Fibroblast of skin of back (primary cell): ENCODE measurements at places on chromosomes 1 and 21.
A peak's percentile ranks its signal among the peaks of the same experiment; 100 is the strongest.

DNA sequence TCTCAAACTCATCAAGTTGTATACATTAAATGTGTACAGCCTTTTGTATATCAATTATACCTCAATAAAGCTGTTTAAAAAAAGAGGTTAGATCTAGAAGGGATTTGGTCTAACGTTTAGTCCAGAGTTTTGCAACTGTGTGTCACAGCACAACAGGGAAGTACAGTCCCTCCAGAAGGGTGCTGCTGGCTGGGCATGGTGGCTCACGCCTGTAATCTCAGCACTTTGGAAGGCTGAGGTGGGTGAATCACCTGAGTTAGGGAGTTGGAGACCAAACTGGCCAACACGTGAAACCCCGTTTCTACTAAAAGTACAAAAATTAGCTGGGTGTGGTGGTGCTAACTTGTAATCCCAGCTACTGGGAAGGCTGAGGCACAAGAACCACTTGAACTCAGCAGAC lies 78.3 kb upstream of the HAO2 start:
- no peak for DNase-seq

- DNase-seq: peak; percentile 13
Measured at GRCh38 chr21:32994305-32994704, 31.4 kb upstream of the OLIG2 start.

DNA sequence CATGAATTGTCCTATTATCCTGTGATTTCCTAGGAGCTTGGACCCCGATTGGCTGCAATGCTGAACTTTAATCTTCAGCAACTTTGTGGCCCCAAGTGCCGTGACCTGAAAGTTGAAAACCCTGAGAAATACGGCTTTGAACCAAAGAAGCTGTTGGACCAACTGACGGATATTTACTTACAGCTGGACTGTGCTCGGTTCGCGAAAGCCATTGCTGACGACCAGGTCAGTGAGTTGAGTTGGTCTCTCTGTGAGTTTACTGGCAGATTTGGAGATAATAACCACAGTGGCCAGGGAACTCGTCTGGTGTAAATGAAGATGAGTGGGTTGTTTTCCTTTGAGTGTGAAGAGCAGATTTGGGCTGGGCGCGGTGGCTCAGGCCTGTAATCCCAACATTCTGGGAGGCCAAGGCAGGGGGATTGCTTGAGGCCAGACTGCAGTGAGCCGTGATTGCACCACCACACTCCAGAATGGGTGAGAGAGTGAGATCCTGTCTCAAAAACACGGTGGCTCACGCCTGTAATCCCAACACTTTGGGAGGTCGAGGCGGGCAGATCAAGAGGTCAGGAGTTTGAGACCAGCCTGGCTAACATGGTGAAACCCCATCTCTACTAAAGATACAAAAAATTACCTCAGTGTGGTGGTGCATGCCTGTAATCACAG lies 39.1 kb upstream of the KIF1B start:
- no peak for DNase-seq

- no peak for DNase-seq
Measured at GRCh38 chr1:11668516-11668915, 4.5 kb downstream of the FBXO6 start.

GRCh38 chr1:59026472-59026948 lies 242.7 kb upstream of the JUN start:
- peak; percentile 73 for DNase-seq

GRCh38 chr21:38837806-38838461 lies 32.2 kb downstream of the ETS2 start:
- no peak for DNase-seq

DNA sequence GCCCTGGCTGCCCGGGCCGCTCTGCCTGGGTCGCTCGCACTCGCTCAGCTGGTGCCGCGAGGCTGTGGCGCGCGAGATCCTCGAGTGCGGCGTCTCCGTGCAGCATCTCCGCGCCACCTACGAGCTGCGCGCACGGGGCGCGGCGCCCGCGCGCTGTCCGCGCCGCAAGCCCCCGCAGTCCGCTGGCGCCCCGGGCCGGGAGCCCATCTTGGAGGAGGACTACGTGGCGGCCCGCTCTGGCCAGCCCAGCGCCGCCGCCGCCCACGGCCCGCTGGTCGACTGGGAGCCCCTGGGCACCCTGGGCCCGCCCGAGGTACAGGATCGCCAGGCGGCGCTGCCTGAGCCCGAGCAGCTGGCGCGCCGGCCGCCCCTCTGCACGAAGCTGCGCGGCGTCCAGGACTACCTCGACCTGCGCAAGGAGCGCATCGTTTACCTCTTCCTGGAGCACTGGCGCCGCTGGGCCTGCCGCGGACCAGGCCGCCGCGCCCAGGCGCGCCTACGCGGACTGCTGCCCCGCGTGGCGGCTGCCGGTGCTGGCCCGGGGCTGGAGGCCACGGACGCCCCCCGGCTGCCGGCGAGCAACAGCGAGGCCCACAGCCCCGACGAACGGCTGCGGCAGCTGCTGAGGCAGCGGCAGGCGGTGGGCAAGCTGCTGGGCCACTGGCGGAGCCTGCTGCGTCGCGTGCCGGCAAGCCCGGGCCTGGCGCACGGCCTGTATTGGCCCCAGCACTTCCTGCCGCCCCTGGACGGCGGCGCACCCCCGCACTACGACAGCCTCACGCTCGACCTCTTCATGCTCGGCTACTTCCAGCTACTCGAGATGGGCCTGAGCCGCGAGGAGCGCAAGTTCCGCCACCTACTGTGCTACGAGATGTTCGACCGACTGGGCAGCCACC lies 10.9 kb downstream of the TNFRSF25 start:
- no peak for DNase-seq

DNA sequence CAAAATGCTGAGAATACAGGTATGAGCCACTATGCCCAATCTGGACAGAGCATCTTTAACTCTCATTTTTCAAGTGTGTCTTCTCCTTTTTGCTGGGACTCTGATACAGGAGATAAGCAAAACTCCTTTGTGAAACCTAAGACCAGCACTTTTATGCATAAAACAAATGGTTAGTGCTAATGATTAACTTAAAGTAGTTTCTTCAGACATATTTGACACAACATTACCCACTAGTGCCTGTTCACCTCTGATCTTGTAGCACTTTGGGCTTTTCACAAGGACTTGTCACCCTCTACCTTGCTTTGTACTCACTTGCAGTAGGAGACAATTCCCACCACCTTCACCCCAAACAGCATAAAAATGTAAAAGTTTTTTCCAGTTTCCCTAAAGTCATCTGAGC lies 216.3 kb downstream of the RGS7 start:
- no peak for DNase-seq

DNA sequence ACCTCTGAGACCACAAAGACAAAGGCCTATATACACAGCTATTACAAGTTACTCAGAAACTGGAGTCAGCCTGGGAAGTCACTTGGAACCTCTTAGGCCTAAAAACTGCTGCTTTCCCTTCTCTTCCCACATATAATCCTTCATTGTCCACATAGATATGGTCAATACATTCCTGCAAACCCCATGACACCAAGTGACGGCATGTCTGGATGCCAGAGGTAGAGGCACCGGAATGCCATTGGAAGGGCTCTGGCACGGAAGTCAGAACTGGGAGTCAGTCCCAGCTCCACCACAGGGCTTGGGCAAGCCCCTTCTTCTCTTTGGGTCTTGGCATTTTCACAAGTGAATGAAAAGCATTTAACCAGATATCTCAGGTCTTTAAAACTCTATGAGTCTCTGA lies 204.7 kb downstream of the MATN1 start:
- DNase-seq: peak; percentile 50

DNA sequence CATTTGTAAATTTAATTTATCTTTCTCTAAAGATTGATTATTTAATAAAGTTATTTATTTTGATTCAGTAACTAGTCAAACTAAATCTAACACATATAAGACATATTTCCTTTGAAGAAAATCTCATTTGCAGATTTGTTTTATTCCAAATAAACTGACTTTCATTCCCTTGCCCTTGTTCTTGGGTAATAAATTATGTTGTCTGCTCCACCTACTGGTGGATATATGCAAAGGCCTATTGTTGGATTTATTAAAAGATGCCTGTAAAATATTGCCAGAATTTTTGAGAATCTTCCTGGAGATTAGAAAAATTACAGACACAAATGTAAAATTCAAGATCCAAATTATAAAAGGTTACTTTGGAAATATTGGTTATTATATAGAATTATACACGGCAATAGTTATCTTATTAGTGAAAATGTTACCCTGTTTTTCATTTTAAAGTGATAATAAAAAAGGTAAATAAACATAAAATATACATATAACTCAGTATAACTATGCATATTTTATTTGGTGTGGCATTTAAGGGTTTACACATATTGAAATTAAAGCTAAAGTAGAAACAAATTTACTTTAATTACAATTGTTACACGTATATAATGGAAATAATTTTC lies 116.1 kb downstream of the SPATA17 start:
- DNase-seq: peak; percentile 33

DNA sequence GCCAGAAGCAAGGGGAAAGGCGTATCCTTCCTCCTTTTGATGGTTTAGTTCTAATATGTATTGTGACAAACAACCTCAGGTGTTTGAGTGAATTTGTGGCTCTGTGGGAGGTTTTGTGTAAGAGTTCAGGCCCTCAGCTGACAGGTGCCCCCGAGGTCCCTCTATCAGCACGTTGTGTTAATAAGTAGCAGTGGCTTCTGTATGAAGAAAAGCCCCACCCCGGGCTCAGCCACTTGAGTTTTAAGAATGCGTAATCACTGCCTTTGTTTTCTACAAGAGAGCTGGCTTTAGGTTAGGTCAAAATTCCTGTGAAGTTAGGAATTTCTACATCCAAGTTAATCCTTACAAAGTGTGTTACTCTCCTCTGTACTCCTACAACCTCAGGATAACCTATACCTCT lies 92.4 kb upstream of the PGBD5 start:
- no peak for DNase-seq

DNA sequence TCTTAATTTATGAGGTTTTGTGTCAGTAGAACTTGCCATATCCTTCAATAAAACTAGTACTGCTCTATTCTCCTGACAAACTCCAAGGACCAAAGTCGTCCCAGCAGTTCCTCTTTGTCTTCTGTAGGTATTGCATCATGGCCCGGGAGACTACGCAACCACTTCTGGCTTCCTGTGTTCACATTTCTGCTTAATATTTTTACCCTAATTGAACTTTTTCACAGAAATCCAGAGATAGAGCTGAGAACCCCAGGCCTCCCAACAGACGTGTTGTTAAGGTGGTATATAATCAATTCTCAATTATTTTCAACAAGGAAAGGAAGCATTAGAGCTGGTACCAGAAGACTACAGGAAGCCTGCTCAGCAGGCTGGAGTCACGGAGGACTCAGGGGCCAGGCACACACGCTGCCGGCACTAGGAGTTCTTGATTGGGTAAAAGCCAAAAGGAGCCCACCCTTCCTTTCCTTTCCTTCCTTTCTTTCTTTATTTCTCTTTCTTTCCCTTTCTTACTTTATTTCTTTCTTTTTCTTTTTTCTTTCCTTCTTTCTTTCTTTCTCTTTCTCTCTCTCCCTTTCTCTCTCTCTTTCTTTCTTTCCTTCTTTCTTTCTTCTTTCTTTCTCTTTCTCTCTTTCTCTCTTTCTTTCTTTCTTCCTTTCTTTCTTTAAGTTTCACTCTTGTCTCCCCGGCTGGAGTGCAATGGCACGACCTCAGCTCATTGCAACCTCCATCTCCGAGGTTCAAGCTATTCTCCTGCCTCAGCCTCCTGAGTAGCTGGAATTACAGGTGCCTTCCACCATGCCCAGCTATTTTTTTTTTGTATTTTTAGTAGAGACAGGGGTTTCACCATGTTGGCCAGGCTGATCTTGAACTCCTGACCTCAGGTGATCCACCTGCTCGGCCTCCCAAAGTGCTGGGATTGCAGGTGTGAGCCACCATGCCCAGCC lies 173.7 kb downstream of the ZBTB18 start:
- no peak for DNase-seq

DNA sequence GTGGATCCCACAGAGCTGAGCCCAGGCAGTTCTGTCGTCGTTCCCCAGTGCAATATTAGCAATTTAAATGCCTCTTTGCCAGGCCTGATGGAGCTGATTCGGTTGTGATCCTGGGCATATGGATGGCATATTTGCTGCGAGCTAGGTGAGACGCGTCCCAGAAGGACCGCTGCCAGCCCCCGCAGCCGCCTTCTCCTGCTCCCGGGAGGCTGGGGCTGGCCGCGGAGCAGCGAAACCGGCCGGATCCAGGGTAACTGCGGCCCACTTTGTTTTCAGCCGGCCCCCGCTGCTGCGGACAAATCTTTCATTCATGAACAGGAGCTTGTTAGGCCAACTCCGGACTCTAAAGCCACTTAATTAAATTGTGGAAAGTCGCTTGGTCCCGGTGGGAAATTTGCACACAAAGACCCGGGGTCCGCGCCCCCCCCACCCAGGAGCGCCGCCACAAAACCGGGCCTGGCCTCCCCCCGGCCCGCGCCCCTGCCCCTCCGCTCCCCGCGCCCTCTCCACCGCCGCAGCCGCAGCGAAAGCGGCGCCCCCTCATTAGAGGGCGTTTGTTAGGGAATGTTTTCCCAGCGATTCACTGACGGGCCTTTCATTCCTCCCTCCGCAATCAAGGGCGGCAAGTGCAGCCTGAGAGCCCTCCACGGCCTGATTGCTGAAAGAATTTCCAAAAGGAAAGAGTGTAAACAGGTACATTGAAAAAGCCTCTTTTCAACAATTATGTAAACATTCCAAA lies 383.3 kb downstream of the RRAGC start:
- DNase-seq: no peak

- no peak for DNase-seq
Measured at GRCh38 chr1:103110701-103111100, 2.4 kb upstream of the COL11A1 start.

DNA sequence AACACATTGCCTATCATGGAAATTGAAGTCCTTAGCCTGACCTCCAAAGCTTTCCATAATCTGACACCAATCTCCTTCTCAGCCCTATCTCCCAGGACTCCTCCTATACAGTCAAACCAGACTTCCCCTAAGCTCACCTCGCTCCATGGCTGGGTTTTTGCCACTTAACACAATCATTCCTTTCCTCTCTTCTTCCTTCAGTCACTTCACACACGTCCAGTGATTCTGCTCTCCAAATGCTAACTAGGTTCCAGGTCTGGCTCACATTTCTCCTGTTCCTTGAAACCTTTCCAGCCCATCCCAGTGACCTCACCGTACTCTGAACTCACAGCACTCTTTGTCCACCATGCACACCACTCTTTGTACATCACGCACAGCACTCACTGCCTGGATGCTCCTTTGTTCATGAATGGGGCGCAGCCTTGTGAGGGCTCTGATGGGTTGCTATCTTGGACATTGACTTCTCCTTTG lies 98.4 kb downstream of the GLUL start:
- DNase-seq: no peak

DNA sequence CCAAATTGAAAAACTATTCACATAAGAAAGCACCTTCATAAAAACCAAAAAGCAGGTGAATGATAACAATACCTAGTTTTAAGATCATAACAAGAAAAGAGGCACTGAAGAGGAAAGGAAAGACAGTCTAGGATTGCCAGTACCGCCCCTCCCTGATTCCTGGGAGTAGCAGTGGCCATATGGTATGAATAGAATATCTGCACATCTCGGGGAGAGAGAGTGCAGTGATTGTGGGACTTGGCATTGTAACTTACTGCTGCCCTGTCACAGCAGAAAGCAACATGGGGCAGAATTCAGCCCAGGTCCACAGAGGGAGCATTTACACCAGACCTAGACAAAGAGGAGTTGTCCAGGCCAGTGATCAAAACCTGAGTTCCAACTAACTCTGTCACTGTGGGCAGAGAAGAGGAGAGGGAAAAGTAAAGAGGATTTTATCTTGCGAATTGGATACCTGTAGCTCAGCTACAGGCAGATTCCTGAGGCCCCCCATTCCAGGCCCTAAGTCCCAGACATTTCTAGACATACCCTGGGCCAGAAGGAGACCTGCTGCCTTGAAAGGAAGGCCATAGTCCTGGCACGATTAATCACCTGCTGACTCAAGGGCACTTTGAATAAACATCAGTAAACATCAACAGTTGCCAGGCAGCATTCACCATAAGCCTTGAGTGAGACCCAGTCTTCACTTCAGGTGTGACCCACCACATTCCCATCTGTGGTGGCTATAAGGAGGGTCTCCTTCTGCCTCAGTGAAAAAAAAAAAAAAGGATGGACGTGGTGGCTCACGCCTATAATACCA lies 397.5 kb downstream of the TGFB2 start:
- DNase-seq: no peak
